ENCODE measurements at places on chromosomes 4 and X.

GRCh38 chrX:70998411-70999027 lies 67.6 kb upstream of the SLC7A3 start:
- DNase-seq = no peak

GRCh38 chr4:140152013-140152703 lies 1.8 kb downstream of the MAML3 start:
- no peak for DNase-seq

DNA sequence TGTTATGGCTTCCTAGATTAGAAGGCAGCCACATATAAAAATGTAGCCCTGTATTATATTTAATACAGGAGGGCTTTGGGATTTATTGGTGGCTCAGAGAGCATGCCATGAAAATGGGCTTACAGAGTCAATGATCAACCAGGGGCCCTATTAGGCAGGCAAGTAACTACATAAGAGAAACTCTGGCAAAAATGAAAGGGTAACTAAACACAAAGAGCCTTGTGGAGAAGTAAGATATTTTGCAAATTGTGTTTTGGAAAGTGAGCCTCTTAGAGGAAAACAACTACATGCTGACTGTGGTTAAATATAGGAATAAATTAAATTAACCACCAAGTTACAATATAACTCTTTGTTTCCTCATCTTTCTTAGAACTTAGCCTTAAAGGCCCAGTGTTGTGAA lies 5.5 kb downstream of the SAT1 start:
- no peak for DNase-seq

DNA sequence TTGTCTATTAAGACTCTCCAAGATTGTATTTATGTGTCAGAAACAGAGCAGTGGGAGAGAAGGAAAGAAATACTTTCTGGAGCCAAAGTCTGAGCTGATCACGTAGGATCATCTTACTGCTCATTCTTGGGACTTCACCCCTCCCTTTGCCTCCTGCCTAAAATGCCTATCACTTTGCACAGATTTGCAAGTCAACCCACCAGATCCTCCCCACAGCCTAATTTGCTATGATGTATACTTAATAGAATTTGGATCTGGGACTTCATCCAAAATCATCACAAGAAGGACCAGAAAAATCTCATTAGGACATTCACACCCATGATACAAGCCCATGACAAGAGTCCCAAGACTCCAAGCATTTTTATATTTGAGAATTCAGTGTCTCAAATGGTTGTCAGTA lies 290.2 kb downstream of the FBXW7 start:
- DNase-seq = no peak

GRCh38 chr4:72209600-72209999 lies 177.8 kb downstream of the NPFFR2 start:
- peak; percentile 23 for DNase-seq

- DNase-seq = no peak
Observed at GRCh38 chrX:42748067-42748850, 29.7 kb downstream of the PPP1R2C start.

GRCh38 chr4:109930464-109930863 lies 17.8 kb downstream of the EGF start:
- no peak for DNase-seq

DNA sequence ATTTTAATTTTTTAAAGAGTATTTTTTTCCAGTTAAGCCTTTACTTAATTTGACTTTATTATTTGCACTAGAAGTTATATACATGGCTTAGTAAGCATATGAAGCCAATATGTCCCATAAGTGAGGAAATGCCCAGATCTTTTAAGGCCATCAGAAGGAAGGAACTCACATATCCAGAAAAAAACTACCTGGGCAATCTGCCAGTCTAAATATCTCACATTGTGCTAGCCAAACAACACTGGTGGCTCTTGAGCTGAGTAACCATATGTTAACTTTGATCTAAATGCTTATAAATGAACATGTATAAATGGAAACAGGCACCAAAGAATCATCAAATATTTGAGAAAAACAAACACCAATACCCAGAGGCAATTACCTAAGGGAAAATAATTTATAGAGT lies 138.6 kb upstream of the APOOL start:
- DNase-seq = no peak

DNA sequence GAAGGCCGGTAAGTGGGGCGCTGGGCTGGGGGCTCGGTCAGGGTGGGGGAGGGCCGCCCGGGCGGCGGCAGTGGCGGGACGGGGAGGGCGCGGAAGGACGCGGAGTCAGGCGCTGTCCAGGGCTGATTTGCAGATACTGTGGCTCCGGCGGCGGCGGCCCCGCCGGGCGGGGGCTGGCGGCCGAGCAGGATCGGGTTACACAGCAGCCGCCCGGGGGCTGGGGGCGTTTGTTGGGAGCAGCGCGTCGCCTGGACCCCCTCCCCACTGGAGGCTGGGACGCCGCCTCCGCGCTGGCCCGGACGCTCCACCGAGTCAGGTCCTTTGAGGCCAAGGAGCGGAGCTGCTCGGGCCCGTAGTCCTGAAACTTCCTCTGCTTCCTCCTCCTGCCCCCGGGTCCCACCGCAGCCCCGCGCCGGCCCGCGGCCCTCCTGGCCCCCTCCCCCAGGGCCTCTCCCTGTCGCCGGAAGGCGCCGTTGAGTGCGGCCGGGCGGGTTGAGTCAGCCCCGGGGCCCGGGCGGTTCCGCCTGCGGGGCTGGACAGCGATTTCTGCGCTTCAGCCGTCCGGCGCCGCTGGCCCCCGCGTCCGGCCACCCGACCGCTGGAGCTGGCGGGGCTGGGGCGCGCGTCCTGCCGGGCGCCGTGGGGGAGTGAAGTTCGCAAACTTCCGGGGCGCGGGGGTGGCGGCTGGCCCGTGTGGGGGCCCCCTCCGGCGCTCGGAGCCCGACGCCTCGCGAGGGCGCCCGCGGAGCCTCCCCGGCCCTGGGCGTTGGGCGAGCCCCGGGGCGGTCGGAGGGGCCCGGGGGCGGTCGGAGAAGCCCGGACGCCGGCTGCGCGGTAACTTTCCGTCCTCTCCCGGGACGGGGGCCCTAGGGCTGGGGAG lies 746 bp downstream of the REST start:
- peak; percentile 22 for DNase-seq

GRCh38 chrX:111875881-111876280 lies at the start of gene TRPC5OS:
TSS of gene TRPC5OS (plus strand) at chrX:111876181. CDS start at chrX:111901850, 25,669 bp downstream.
- DNase-seq = no peak

- no peak for DNase-seq
Observed at GRCh38 chrX:42459735-42460134, 318.2 kb downstream of the PPP1R2C start.

GRCh38 chr4:74544655-74545361 lies 99.9 kb downstream of the AREG start:
- peak; percentile 39 for DNase-seq

GRCh38 chrX:71533851-71534561 lies 1.1 kb downstream of the OGT start:
- no peak for DNase-seq

GRCh38 chr4:178333355-178333754 lies 891.1 kb upstream of the AGA start:
- no peak for DNase-seq

DNA sequence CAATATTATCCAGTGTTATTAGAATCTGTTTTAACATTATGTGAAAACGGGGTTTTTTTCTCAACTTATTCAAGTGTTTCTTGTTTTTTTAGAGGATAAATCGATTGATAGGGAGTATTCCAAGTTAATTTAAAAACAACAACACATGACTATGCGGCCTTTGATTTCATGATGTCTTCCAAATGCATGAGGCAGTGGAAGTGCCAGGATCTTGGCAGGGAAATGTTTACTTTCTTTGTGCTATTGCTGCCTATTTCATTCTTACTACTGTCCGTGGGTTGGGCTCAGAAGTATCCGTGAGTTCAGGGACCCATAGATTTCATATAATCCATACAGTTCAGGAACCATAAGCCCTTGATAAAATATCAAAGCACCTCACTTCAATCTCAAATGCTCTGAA lies 64.6 kb downstream of the ABCG2 start:
- DNase-seq = no peak

GRCh38 chr4:112201915-112202505 lies 29.6 kb upstream of the AP1AR start:
- DNase-seq = no peak

GRCh38 chr4:122814426-122814825 lies 12.2 kb upstream of the FGF2 start:
- no peak for DNase-seq

GRCh38 chr4:152424977-152425376 lies 110.9 kb downstream of the FBXW7 start:
- no peak for DNase-seq

GRCh38 chr4:27616166-27616565 lies 755.5 kb downstream of the STIM2 start:
- DNase-seq = no peak

Measured in RCC 7860 (cell line).